Mucosa of gallbladder (tissue), 1 donor: ENCODE measurements at places on chromosomes 1 and 21.

DNA sequence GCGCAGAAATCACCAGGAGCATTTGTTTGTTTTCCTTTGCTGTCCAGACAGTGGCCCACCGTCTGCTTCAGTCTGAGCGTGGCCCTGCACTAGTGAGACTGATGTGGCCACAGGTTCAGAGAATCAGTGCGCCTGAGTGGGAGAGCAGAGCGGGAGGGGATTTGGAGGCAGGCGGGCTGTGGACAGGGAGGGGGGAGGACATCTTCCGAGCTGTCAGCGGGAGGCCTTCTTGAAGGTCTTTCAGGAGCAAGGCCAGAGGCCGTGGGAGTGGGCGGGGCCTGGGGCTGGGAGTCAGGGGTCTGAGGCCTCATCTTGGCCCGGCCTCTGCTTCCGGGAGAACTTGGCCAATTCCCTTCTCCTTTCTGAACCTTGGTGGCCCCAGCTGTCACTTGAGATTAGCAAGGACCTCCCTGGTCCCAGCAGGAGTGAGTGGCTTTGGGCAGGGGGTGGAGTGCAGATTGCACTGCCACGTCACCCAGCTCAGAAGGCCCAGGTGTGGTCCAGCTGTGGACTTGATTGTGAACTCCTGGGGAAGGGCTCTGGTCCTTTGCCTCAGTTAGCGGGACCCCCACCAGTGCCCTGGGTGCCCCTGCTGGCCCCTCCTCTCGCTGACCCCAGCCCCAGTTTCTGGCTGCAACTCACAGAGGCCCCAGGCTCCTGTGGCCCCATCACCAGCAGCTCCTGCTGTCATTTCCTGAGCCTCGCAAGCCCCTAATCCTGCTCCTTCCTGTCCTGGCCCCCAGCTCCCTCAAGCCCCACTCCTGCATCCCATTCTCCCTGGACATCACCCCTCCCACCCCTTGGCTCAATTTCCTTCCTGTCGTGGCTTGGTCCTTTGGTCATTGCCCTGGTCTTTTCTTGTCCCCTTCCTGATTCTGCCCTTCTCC lies 8.4 kb downstream of the TNFRSF1B start:
- DNase-seq, result no peak

- DNase-seq, result no peak
These were observed 14.0 kb downstream of the RSPO1 start for GRCh38 chr1:37620707-37621106.

- no peak for DNase-seq
These were observed 22.4 kb upstream of the TGFB2 start for GRCh38 chr1:218322762-218323161.

- no peak for DNase-seq
These were observed 2.8 kb upstream of the HPCAL4 start for GRCh38 chr1:39694026-39694425.

DNA sequence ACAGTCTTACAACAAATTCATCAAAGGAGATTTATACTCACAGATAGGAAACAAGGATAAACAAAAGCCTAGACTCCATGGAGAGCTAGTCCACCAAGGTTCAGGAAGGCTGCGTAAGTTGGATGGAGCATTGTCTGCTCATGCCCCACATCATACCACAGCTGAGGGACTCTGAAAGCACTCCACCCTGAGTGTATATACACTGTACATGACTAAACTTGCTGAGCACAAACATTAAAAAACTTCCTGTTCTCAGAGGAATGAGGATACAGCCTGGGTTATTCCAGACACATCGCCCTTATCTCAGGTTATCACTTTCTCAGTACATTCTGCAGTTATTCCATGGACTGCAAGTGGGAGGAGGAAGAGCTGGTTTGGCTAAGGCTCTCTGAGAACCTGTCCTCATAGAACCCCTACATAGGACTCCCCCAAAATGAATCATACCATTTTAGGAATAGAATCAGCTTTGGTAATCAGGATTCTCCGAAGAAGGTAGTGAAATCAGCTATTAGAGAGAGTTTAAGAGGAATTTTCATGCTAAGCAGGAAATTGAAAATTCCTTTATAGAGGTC lies 58.0 kb upstream of the PRMT6 start:
- DNase-seq, result no peak

GRCh38 chr1:64240206-64240605 lies 36.8 kb downstream of the UBE2U start:
- DNase-seq, result no peak

DNA sequence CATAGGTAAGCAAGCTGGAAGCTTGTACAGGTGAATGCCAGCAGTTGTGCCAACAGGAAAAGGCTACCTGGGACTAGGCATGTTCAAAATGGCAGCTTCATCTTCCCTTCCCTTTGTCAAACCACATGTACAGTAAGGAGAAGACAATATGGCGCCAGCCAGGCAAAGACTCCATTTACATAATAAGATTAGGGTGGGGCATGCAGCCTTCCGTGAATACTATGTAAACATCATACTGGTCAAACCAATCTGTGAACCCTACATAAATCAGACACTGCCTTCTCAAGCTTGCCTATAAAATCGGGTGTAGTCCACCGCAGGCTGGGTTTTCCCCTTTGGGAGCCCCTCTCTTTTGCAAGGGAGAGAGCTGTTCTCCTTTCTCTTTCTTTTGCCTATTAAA lies 24.6 kb downstream of the ATF3 start:
- DNase-seq, result no peak

GRCh38 chr21:34148419-34148804 lies 75.0 kb downstream of the MRPS6 start:
- DNase-seq, result no peak

- no peak for DNase-seq
These were observed 3.6 kb upstream of the GPR61 start for GRCh38 chr1:109535971-109536491.

DNA sequence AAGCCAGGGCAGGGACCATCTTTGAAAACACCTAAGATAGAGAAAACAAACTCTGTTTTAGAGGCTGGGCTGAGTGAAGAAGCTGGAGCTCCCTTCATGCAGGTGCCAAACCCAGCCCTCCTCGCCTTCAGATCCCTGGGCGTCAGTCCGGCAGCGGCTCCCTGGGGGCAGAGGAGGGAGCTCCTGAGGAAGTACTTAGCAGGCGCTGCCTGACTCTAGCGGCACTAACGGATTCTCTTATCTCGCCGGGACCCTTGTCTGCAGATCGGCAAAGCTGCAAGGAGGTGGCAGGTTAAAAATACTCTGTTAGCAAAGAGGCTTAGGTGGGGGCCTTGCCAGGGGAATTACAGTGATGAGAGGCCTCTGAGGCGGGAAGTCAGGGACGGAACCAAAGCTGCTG lies 79.6 kb downstream of the PLXNA2 start:
- DNase-seq, result no peak

GRCh38 chr1:211068976-211069375 lies 65.0 kb downstream of the KCNH1 start:
- DNase-seq, result no peak
